ENCODE measurements at places on chromosomes 7 and 10. TPM values are rescaled to one million over a fixed set of nuclear protein-coding genes. Genes with fewer than 3 reads are reported as not detected.

DNA sequence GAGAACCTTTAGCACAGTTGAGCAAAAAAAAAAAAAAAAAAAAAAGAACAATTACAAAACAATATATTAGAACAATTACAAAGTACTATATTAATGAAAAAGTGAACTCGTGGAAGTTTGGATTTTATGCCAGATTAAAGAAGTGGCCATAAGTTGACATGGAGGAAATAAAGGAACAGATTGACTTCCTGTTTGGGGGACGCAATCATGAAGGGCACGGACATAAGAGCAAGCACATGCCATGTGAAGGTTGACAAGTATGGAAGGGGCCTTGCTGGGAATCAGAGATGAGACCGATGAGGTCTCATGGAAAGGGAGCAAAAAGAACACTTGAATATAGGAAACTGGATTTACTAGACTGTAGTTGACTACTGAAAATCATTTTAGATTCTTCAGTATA, 61.7 kb downstream of the ICA1 start:
- DNase-seq, result no peak

DNA sequence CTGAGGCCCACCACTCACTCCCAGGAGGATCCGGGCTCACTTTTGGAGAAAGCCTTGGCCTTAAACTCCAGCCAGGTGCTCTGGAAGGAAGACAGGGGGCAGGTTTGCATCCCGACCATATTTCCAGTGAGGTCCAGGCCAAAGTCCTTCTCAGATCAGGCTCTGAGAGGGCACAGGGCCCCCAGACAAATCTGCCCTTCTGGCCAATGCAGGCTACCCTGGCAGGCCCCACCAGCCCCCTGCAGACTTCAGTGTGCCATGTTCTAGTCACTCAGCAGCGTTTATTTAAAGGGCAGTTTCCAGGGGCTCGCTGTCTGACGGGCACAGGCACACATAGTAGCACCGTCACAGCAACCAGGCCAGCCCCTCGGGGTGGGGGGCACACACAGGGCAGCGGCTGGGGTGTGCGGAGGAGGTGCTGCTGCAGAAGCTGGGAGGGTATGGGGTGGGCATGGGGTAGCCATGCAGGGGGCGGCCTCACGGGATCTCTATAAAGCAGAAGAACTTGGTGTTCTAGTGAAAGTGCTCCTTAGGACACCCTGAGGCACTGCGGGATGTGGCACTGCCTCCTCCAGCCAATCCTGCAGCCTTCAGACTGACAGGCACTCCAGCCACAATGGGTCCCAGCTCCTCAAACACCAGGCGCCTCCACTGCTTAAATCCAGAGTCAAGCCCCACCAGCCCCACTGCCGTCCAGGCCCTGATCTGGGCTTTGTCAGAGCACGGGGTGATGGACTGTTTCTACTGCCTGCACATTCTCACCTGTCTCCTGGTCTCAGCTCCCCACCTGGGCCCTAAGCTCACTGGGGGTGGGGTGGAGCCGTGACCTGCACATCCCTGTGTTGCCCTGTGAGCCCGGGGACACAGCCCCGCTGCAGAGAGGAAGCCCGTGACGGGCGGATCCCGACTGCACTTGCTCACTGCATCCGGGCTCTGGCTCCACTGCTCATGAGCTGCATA, 9.6 kb upstream of the PYROXD2 start:
- DNase-seq, result no peak

DNA sequence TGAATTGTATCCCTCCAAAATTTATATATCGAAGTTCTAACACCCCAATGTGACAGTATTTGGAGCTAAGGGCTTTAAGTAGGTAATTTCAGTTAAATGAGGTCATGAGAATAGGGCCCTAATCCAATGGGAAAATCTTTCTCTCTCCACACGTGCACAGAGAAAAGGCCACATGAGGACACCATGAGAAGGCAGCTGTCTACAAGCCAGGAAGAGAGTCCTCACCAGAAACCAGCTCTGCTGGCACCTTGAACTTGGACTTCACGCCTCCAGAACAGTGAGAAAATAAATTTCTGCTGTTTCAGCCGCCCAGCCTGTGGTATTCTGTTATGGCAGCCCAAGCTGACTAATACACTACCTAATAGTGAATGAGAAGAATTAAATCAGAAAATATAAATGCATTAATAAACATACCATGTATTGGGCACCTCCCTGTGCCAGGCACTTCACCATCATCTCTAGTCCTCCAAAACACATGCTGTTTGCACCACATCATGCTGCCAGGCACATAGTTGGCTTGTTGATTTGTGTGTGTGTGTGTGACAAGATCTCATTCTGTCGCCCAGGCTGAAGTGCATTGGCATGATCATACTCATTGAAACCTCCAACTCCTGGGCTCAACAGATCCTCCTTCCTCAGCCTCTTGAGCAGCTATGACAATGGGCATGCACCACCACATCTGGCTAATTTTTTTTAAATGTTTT, 9.1 kb upstream of the TOMM7 start:
- DNase-seq, result no peak

GRCh38 chr10:73413528-73414229, at the start of gene ANXA7:
ANXA7 (minus strand) TSS chr10:73414058; CDS start chr10:73400856, 13,202 bp downstream.
- peak; percentile 88 for DNase-seq

DNA sequence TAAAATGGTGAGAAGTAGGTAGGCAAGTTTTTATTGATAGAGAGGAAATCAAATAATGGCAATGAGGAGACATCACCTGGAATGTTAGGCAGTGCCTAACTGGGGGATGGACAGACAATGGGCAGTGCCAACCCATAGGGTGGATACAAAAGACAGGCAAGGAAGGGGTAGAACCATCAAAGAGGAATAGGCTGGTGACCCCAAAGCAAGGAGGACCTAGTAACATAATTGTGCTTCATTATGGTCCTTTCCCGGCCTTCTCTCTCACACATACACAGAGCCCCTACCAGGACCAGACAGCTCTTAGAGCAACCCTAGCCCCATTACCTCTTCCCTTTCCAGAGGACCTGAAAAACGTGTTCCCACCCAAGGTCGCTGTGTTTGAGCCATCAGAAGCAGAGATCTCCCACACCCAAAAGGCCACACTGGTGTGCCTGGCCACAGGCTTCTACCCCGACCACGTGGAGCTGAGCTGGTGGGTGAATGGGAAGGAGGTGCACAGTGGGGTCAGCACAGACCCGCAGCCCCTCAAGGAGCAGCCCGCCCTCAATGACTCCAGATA, 30.0 kb downstream of the PRSS2 start:
- no peak for DNase-seq

- DNase-seq, result no peak
Measured at GRCh38 chr7:135917721-135918120, 59.4 kb downstream of the MTPN start.

DNA sequence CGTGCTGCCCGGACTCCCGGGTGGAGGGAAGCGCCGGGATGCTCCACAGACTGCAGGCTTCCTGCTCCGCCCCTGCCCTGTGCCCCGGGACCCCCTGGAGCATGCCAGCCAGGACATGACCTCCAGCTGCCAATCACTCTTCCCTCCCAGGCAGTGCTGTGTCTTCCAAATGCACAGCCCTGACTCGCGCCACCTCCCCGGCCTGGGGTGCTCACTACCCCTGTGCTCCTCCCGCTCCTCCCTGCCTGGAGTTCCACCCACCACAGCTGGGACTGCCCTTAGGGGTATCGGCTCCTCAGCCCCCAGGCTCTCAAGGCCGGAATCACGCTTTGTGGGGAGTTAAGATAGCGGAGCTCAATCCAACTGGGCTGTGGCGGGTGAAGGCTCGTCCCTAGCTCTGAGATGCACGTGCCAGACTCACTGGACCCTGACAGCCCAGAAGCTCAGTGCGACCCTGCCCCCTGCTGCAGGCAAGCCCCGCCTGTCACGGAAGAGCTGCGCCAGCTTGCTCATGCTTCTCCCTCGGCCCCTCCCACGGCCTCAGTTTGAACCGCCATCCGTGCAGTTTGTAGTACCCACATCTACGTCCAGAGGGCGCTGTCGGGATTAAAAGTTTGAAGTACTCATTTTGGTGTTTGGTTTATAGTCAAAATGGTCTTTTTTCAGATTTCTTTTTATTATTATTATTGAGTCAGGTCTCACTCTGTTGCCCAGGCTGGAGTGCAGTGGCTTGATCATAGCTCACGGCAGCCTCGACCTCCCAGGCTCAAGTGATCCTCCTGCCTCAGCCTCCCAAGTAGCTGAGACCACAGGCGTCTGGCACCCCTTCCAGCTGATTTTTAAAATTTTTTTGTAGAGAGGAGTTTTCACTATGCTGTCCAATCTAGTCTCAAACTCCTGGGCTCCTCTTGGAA, 142.5 kb upstream of the TCERG1L start:
- peak; percentile 27 for DNase-seq

DNA sequence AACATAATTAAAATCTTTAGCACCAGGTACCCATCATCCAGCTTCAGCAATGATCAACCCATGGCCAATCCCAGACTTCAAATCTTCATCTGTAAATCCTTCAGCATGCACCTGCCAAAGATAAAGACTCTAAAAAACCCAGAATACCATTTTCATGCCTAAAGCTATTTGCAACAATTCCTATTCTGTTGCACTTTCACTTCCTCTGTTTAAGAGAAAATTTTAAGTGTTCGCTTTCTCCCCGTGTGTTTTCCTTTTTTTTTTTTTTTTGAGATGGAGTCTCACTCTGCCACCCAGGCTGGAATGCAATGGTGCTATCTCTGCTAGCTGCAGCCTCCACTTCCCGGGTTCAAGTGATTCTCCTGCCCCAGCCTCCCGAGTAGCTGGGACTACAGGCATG, 31.8 kb upstream of the HTR5A start:
- no peak for DNase-seq

DNA sequence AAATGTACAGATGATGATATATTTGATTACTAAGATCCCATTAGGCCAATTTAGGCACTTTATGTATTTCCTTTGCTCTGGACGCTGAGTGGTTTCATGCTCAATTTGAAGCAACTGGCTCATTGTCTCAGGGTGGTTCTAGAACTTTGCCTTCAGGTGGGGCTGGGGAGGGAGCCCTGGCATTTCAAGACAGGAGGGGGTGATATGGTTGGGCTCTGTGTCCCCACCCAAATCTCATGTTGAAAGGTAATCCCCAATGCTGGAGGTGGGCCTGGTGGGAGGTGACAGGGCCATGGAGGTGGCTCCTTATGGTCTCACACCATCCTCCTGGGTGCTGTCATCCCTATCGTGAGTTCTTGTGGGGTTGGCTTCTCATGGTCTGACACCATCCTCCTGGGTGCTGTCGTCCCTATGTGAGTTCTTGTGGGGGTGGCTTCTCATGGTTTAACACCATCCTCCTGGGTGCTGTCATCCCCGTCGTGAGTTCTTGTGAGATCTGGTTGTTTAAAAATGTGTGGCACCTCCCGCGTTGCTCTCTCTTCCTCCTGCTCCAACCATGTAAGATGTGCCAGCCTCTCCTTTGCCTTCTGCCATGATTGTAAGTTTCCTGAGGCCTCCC, 151.5 kb upstream of the KLF6 start:
- DNase-seq, result no peak

GRCh38 chr10:107264742-107265141, 100.2 kb upstream of the SORCS1 start:
- DNase-seq, result no peak

- peak; percentile 80 for DNase-seq
Measured at GRCh38 chr7:86978808-86979506, 80.5 kb downstream of the ELAPOR2 start.

- DNase-seq, result no peak
Measured at GRCh38 chr7:44081266-44081748, 1.0 kb downstream of the POLM start.

- no peak for DNase-seq
Measured at GRCh38 chr10:70744617-70745143, 40.5 kb downstream of the TBATA start.

DNA sequence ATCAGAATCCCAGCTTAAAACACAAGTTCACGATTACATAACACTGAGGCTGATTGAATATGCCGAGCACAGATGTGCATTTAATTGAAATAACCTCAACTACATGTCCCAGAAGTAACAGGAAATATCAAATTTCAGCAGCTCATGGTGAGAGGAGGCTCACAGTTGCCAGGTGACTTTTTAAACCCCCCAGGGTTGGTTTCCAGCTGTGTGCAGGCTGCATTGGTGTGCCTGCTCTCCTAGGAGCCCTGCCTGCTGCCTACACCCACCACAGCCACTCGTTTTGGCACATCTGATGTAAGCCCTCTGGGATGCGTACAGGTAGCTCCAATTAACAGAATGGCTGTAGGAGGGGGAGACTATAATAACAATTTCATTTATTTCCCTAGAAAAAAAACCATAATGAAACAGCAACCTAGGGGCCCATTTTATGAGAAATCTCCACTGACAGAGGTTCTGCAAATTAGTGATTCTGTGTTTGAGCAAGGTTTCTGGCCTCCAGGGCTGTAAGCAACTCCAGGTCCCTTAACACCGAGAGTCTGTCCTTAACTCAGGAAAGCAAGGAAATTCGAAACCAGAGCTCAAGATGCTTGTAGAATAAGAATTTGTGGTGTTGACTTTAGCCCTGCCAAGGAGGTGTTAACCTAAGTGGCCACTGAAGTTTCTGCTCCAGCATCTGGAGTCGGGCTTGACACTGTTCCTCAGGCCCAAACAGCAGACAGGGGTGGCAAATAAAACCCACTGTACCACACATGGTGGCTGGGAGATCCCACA, 161.9 kb downstream of the BMPER start:
- no peak for DNase-seq

GRCh38 chr10:16843252-16843870, 26.1 kb upstream of the RSU1 start:
- DNase-seq, result no peak

- no peak for DNase-seq
Measured at GRCh38 chr10:100186253-100187212, 704 bp upstream of the ERLIN1 start.

DNA sequence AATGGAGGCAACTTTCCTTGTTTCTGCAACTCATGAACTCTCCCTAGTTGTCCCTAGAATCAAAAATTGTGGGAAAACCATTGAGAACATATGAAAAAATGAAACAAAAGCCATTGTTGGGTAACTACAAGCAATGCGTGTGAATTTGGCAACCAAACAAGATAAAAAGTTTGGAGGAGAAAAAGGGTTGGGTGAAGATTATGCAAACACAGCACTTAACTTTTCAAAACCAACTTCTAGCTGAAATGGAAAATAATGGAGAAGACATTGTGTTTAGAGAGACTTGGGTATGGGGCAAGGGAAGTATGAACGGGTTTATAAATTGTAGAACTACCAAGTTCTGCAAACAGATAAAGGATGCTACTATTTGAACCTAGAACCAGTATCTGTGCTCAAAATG, 89.0 kb upstream of the SVIL start:
- DNase-seq, result no peak

Gene SOSTDC1
- total RNA-seq, result not detected

Gene SYT15
- 0.98 TPM for total RNA-seq

Gene TACR2
- not detected for total RNA-seq

Gene TMEM229A
- total RNA-seq, result not detected

Gene ZCWPW1
- total RNA-seq, result 6.9 TPM

Gene ATRNL1
- not detected for total RNA-seq

Gene SEM1
- 34.8 TPM for total RNA-seq
